NCI-H1694 (cell line): ENCODE measurements at places on chromosomes 16 and 17.

DNA sequence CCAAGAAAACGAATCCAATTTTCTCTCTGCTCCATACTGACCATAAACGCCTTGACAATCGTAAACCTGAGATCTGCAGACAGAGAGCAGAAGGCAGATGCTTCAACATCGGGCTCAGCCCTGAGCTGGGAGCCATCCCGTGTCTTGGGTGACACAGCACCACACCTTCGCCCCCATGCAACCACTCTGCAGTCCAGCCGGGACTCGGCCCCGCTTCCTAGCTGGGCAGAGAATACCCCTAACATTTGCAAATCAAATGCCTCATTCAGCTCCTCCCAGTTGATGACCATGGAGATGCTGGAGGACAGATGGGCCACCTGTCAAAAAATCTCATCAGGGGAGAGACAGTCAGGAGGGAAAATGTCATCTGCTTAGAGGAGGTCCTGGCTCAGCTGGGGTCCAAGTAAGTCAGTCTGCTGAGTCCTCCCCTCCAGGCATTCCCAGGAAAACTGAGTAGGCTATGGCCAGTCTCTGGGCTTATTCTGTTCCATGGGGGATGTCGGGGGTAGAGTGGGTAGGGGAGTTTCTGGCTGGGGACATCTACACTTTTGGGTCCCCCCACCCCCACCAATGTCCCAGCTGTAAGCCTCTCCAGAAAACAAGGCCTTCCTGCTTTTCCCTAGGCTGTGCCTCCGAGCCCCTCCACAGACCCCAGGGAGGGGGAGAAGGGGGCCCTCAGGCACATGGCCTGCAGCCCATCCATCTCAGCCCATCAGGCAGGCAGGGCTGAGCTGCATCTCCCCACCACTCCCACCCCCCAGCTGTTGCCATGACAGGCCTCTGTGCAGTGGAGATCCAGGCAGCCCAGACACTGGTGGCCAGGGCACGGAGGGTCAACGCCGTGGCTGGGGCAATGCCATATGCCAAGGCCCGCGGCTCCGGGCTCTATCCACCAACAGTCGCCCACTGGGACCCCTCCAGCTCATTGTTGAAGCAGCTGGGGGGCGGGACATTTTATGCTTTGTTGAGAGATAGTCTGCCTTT, 158.6 kb downstream of the AXIN2 start:
- DNase-seq: no peak

DNA sequence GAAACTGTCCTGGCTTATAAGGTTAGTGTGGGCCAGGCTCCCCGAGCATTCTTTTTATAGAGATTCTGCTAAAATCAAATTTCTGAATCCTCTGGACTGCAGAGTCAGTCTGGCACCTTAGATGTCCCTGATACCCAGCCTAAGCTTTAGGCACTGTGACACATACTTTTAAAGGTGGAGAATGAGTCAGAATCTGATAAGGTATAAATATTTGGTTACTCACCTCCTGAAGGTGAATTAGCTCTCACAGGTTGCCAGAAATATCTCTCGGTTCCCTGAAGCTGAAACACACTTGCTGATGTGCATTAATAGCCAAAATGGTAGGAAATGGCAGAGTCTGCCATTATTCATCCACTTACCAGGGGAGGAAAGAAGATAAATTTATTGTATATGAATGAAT, 446.9 kb downstream of the UTP18 start:
- no peak for DNase-seq

DNA sequence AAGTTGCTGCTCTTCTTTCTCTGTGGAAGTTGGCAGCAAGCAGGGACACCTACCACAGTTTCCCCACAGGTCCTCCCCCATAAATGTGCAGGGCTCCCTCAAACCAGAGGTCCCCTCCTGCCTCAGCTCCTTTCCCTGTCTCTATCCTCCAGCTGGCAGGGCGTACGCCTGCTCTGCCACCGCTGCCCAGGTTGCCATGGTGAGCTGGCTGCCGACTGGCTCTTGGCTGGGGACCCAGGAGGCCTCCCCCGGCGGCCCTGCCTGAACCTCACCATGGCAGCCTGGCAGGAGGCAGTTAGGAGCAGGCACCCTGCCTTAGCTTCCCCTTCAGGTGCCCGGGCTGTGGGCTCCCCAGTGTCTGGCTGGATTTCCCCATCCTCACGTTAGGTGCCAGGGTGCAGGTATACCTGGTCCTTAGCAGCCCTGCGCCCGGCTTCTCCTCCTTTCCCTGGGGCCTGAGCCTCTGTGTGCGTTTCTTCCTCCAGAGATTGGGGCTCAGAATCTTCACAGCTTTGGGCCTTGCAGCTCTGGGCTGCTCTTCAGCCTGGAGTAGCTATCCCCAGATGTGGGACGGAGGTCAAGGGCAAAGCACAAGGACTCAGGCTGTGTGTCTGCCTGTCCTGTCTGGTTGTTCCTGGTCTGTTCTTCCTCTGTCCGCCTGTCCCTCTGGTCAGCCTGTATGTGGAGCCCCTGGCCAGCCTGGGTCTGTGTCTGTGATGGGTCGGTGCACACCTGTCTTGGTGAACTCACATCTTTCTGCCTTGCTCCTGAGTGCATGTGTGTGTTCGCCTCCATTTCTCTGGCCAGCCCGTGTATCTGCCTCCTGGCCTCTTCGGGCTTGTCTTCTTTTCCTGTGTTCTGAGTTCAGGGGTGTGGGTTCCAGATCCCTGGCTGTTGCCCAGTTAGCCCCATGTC, 15.7 kb downstream of the GJD3 start:
- DNase-seq: peak; percentile 74

GRCh38 chr17:15447928-15448579, 19.4 kb downstream of the CDRT4 start:
- no peak for DNase-seq

DNA sequence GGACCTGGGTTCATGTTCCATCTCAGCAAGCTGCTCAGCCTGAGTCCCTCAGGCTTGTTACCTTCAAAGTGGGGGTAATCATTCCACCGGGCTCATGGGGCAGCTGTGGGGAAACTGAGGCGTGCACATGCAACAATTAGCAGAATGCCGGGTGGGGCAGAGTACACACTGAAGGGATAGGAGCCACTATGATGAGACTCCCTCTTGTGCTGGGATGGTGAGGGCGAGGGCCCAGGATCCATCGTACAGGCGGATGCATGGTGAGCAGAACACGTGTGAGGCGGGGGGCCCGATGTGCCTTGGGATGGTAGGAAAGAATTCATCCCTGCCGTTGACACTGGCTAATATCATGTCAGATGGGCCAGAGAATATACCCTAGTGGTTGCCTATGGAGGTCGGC, 25.5 kb upstream of the MAP3K14 start:
- DNase-seq: no peak

DNA sequence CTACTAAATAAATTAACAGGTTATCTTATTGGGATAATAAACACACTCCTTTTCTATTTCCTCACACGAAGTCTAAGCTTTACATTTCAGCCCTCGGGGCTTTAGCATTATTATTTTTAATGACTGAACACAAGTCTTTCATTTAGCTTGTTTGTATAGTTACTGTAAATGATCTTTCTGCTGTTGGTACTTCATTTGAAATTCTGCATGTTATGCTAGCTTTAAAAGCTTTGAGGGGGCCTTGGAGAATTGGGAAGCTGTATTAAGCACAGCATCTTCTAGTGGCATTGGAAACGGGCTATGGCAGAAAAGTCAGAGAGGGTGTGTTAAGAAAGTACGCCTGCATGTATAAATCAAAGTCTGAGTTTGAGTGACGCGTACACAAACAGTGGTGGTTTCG, 243.7 kb downstream of the FTO start:
- no peak for DNase-seq
